ENCODE measurements at places on chromosomes 3 and 15.

DNA sequence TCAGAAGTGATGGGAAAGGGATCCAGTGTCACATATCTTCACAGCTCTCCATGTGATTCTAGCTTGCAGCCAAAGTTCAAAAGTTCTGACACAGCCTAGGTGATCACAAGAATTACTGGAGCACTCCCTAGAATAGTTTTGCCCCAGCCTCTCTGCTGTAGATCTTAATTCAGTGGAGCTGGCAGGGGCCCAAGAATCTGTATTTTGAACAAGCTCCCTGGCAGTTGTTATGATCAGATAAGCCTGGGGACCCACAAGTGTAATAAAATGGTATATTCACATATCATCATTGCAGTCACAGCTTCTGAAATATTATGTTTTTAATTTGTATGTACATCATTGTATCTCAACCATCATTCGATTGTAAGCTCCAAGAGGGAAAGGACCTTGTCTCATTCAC is 62.3 kb downstream of the NOX5 start:
- no peak for DNase-seq

DNA sequence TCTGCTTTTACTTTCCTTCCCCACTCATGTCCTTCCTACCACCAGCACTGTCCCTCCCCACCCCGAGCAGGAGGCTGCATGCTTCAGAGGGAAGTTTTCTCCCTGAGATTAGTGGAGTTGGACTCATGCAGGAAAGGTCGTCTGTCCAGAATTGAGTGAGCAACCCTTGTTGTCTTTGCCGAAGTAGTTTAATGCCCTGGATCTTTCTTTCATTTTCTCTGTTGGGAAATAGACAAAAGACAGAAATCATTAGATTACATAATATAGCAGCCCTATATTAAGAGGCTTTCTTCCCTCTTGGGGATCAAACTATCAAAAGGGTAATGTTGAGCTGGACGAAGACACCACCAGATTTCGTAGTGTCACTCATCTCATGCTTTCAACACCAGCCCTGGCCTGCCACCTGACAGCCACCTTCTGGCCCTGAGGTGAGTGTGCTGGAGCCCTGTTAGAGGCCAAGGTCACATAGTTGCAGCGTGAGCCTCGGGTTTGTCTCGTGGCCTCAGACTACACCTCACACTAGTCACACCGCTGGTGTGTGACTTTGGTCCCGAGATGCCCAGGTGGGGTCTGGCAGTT is 231.0 kb downstream of the ITPR1 start:
- no peak for DNase-seq

DNA sequence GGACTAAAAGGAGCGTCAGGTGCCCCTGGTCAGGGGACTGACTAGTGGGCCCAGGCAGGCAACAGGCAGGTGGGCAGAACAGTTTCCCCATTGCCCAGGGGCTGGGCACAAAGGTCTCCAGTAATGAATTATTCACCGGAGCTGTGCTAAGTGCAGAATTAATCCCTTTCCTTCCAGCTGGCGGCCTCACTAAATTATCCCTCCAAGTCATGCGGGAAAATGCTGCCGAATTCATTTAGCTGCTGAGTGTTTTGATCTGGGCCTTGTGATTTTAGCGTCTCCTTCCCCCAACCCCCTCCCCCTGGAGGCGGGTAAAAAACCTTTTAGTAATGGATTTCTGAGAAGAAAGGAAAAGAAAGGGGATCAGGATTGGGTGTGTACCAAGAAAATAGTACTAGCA is 47.2 kb downstream of the CCDC33 start:
- DNase-seq, result no peak

- DNase-seq, result no peak
Measured at GRCh38 chr3:47024932-47025331, 45.5 kb downstream of the NBEAL2 start.

- DNase-seq, result no peak
Measured at GRCh38 chr3:195185583-195185982, 85.4 kb downstream of the XXYLT1 start.

DNA sequence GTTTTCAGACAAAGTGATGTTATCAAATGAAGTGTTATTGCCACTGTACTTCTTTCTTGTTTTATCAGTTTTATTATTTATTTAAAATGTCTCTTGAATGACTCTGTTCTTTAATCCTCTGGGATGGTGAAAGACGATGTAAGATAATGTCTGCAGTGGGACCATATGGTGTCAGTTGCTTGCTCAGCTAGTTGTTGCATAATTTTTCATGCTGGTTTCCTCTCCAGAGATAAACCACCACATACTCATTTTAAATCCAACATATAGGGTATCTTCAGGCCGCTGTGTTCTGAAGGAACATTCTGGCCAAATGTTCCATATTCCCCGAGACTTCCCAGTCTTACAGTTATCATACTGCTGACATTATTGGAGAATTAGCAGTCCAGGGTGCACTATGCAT is 75.9 kb downstream of the GABRG3 start:
- DNase-seq, result no peak

- DNase-seq, result no peak
Measured at GRCh38 chr15:53470743-53471142, 288.7 kb downstream of the WDR72 start.

DNA sequence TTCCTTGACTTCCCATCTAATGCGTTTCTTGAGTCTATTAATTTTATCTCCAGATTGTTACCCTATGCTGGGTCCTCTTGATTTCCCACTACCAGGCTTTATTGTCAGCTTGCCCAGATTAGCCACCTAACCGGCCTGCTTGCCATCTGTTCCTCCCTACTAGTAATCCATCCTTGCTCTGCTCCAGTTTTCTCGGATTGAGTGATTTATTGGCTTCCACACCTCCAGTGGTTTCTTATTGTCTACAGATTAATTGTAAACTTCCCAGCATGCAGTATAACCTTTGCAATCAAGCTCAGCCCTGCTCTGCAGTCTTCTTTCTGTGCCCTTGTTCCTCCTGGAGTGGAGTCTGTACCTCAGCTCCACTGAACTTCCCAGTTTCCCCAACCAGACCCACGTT is 63.4 kb downstream of the ARHGEF26 start:
- DNase-seq, result no peak

DNA sequence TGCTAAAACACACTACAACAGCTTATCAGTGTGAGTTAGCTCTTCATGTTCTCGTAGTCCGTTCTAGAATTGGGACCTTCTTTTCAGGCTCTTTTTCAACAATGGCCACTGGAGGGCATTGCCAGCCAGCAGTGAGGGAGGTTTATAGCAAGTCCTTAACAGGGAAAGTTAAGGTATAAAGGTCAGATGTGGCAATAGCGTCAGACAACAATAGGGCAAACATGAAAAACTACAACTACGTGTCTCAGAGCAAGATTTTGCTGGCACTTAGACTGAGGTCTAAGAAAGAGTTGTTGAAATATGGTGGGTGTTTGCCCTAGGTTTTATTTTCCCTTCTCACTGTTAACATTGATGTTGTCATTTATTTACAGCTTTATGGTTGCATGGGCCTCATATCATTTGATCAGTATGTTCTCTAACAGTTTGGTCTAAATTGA is 161.4 kb downstream of the GMNC start:
- no peak for DNase-seq

DNA sequence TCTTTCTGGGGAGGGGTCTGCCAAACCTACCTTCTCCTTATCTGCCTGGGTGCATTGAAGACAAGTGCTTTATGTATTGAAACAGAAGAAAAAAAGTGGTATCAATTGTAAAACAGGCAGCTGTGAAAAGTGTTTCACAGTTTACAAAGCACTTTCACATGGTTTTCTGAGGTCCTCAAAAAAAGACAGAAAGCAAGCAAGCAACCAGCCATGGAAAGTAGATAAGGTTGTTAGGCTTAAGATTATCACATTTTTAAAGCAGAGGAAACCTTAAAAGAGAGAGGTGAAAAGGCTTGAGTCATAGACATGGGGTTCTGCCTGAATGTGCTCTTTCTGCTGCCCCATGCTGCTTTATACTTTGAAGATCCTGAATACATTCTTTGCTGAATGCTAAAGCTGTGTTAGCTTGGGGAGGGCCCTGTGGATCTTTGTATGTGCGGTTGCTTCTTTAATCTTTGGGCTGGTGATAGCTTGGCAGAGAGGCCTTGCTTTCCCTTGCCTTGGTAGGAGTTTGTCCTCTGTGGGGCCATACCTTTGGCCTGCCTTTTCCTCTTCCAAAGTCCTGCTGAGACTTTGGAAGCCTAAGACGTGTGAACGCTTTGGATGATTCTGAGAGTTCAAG is 2.6 kb downstream of the SMAD3 start:
- DNase-seq, result no peak

GRCh38 chr15:52540374-52541012 is 11.8 kb upstream of the MYO5A start:
- no peak for DNase-seq

DNA sequence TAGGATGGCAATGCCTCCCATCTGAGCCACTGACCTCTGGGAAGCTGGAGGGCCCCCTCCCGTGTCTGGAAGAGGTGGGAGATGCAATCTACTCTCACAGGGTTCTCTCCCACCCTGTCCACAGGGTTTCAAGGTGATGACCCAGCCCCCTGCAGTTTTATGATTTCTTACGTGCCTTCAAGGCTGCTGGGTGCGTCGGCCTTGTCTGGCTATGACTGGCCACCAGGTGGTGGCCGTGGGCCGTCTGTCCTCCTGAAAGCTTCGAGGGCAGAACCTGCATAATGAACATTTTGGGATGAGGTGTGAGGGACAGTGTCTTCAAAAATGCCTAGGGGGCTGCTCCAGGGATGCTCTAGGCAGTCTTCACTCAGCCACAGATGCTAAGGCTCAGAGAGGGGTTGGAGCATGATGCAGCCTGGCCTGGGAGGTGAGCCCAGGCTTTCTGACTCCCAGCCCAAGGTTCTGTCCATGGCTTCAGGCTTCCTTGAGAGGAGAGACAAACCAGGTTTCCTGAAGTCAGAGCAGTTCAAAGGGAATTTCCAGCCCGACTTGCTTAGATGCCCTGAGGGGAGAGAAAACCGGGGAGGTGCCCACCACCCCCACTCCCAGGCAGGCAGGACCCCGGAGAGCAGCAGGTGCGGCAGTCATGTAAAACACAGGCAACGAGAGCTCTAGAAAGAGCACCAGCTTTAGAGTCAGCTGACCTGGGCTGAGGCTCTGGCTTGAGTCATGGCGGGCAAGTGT is 18.7 kb downstream of the ISG20 start:
- DNase-seq, result no peak

DNA sequence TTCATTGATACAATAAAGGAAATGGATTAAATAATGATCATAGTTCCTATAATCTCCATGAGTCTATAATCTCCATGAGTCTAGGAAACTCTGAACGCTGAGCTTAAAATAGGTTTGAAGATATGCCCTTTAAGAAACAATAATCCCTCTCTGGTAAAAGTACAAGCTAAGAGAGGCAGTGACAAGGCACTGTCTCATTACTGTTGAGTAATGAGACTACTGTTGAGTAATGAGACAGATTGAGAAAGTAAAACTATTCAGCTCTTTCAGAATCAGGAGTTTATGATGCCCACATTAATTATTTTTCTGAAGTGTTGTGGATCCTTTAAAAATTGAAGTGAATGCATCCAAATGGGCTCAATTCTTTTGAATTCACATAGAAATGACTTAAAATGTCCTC is 235.5 kb upstream of the THRB start:
- DNase-seq, result no peak

DNA sequence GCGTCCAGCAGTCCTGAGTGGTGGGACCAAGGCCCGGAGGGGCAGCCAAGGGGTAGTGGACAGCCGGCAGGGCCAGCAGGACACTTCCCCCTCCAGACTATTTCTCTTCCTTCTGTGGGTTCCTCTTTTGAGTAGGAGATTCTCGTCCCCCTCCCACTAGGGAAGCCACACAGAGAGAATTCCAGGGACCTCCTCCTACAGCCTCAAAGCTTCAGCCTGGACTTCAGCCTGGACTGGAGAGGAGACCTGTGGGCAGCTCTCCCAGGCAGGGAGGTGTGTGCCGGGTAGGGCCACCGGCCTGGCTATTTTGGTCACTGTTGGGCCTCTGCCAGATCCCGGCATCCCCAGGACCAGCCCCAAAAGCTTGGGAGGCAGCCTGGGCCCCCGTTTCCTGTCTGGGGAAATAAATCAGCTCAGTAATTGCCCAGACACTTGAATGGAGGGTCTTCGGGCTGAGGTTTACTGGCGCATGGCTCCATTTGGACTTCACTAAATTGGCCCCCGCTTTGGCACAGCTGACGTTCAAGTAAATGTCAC is 1.3 kb downstream of the SLC6A6 start:
- DNase-seq, result no peak

GRCh38 chr3:15676259-15676658 is 74.7 kb downstream of the BTD start:
- no peak for DNase-seq

DNA sequence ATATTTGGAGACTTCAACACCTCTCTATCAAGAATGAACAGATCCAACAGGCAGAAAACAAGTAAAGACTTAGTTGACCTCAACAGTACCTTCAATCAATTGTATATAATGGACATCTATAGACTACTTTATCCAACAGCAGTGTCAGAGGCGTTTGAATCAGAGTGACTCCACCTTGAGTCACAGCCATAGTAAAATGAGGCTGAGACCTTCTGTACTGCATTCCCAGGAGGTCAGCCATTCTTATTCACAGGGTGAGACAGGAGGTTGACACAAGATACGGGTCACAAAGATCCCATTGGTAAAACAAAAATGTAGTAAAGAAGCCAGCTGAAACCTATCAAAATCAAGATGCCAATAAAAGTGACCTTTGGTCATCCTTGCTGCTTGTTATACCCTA is 299.8 kb downstream of the CNTN3 start:
- no peak for DNase-seq

DNA sequence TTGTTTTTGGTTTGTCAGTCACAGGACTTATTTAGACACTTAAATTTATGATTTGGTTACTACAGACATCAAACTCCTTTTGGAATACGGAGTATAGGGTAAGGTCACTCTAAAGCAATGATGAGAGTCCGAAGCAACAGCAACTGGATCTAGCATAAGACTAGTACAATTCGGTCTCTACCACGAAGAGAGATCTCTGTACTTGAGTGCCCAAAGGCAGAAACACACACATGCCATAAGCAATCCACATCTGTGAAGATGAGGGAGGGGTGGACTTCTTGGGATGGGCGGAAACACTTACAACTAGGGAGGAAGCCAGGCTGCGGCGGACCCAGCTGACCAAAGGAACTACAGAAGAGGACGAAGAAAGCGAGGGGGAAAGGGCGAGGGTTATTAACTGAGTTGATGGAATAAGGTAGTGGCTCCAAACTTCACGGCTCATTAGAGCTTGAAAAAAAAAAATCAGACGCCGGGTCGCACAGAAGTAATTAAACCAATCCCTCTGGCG is 595 bp downstream of the DPH6 start:
- no peak for DNase-seq

DNA sequence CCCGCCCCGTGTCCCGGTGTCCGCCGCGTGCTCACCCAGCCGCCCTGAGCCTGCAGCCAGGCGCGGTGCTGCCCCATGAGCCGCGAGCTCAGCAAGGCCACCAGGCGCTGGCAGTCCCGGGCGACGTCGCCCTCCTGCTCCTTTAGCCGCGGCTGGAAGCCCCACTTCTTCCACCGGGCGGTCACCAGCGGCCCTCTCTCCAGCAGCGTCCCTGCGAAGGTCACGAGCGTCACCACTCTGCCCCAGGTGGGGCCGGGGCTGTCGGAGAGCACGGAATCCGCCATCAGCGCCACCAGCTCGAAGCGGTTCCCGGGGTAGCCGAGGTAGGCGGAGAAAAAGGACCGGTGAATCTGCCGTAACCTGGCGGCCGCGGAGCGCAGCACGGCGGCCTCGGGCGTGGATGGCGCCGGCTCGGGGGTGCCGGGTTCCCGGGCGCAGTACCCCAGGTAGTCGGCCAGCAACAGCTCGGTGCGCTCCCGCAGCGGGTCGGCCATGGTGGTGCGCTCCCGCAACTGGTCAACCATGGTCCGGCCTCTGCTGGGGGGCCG is 298 bp downstream of the BCL2L10 start:
- DNase-seq, result peak; percentile 45

GRCh38 chr3:177512945-177513814 is 315.9 kb upstream of the TBL1XR1 start:
- no peak for DNase-seq
